Cardiac septum (tissue), 1 donor: ENCODE measurements at places on chromosomes 12 and 14. TPM values are rescaled to one million over a fixed set of nuclear protein-coding genes. Genes with fewer than 3 reads are reported as not detected.

Gene NPFF
- not detected for total RNA-seq

Gene KERA
- 0.19 TPM for total RNA-seq

Gene SLC10A1
- total RNA-seq = not detected

Gene NAP1L1
- 348 TPM for total RNA-seq

Gene KSR2
- total RNA-seq = not detected

Gene ENDOU
- 0.24 TPM for total RNA-seq

Gene SSPN
- 118 TPM for total RNA-seq

Gene OR6C68
- not detected for total RNA-seq

Gene FAM90A1
- not detected for total RNA-seq

Gene TAS2R42
- total RNA-seq = not detected

Gene PTGER2
- total RNA-seq = 0.75 TPM

Gene BHLHE41
- 33.3 TPM for total RNA-seq

Gene IGF1
- total RNA-seq = 20.1 TPM

Gene MYH6
- total RNA-seq = 170 TPM

Gene C12orf60
- 2.5 TPM for total RNA-seq

Gene KRT79
- total RNA-seq = not detected

Gene TMEM132D
- not detected for total RNA-seq

Gene DIO3
- total RNA-seq = not detected

Gene SMCO2
- 0.38 TPM for total RNA-seq

Gene ARG2
- 1.6 TPM for total RNA-seq

Gene INHBE
- total RNA-seq = 0.73 TPM

Gene P3H3
- total RNA-seq = 25.7 TPM

Gene RNASE4
- total RNA-seq = 5.6 TPM

Gene MGP
- 677 TPM for total RNA-seq

Gene TMEM19
- 24.1 TPM for total RNA-seq

Gene TRPV4
- total RNA-seq = 0.46 TPM

Gene RD3L
- total RNA-seq = 13.1 TPM

Gene B4GALNT1
- total RNA-seq = 11.1 TPM

Gene ZNF268
- total RNA-seq = 10.4 TPM

Gene DAO
- total RNA-seq = not detected

Gene CIROP
- not detected for total RNA-seq

Gene GDF3
- total RNA-seq = 0.46 TPM

Gene BCL7A
- total RNA-seq = 18.2 TPM

Gene PZP
- 0.46 TPM for total RNA-seq

Gene IAPP
- total RNA-seq = not detected

Gene ANKRD13A
- 15.5 TPM for total RNA-seq

Gene CPSF6
- total RNA-seq = 35.4 TPM

Gene MAP1LC3B2
- 1.9 TPM for total RNA-seq
